ENCODE measurements at places on chromosomes 3 and 15.
A peak's percentile ranks its signal among the peaks of the same experiment; 100 is the strongest.

DNA sequence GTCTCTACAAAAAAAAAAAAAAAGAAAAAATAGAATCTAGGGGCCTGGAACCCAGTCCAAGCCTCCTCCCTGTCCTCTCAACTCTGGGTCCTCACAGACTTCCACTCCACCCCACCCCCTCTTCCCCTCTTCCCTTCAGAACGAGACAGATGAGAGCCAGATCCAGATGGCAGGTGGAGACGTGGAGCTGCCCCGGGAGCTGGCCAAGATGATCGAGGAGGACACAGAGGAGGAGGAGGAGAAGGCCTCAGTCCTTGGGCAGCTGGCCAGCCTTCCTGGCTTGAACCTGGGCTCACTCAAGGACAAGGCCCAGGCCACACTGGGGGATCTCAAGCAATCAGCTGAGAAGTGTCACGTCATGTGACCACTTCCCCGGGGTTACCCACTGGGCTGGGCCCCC lies 3.6 kb downstream of the CPLX3 start:
- no peak for DNase-seq

DNA sequence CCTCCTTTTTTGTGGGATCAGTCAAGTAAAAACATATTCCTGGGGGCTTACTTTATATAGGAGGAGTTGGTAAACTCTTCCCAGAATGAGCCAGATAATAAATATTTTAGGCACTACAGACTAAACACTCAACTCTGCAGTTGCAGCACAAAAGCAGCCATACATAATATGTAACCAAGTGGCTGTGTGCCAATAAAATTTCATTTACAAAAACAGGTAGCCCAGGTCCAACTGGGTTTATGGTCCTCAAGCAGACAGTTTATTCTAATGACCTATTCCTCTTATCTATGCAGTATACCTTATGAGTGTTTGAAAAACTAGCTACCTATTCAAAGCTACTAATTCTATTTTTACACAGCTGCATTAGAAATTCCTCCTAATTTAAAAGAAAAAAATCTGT lies 61.8 kb downstream of the FAIM start:
- DNase-seq = no peak

GRCh38 chr3:170323331-170323730 lies 34.2 kb upstream of the SKIL start:
- no peak for DNase-seq

DNA sequence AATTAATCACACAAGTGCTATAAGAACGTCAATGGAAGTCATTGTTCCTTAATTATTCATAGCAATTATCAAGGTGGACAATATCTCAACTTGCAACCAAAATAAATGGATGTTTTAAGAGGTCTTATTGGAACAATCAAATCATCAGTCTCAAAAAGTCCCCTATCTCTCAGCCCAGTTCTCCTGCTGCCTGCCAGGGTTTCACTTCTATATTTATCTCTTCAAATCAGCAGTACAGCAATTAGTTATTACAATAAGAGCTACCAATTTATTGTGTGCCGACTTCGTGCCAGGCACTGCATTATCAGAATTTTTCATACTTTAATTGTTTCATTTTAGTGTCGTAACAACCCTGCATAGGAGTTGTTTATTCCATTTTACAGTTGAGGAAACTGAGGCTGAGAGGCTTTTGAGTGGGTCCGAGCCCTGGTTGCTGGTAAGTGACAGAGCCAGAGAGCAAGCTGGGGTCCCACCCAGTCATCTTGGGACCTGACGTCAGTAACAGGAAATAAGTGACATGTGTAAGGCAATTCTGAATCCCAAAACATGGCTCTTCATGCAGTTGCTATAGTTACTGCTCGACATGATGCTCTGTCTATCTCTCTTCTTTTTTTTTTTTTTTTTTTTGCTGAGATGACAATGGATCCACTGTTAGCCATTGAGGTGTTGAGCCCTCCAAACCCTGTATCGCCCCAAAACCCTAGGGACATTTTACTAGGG lies 8.8 kb upstream of the KCTD6 start:
- no peak for DNase-seq

DNA sequence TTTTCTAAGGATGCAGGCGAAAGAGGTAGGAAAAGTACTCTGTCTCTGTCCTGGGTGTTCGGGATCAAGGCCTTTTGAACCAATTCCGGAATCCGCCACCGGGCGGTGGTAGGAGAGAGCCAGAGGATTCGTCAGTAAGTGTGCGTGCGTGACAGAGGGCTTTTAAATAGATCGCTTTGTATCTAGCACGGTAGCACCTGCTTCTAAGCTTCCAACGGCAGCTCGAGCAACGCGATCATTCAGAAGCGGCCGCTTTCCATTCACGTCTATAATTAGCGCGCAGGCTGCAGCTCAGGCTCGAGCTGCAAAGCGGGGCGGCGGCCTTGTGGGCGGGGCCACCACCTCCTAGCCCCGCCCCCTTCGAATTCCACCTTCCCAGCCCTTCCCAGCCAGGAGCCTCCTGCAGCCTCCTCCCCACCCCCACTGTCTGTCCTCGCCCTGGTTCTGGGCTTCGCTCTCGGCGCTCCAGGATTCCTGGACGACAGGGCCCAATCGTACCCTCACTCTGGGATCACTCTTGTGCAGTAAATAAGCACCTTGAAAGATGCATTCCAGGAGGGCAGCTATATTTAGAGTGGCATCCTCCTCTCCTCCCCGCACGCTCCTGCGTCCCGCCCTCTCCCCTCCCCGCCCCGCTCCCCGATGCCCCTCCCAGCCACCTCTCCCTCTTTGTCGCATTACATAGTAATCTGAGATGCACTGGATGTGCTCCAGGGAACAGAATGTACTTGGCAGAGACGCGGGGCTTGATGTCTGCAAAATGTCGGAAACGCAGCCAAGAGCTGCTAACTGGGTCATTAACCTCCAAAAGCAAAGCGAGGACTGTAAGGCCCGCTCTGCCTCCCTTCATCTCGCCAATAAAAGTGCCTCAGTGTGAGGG lies 224.1 kb upstream of the TPRG1 start:
- DNase-seq = no peak

DNA sequence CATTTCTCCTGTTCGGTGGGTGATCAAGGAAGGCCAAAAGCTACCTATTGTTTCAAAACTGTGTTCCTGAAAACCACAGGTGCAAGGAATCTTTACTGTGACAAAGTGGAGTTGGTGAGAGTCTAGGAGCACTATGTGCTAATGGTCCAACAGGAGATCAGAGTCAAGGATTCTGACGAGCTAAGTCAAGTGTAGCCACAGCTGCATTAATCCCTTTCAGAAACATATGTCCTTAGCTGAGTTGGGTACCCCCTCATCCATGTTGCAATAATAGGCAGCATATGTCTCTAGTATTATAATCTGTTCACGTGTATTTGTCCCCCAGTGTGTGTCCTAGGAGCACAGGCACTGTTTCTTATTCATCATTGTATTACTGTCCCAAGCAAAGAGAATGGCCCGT lies 1.7 kb downstream of the VPS39 start:
- DNase-seq = no peak

GRCh38 chr15:94004697-94005096 lies 226.7 kb upstream of the MCTP2 start:
- no peak for DNase-seq

GRCh38 chr15:92928225-92928750 lies 28.2 kb downstream of the CHD2 start:
- no peak for DNase-seq

DNA sequence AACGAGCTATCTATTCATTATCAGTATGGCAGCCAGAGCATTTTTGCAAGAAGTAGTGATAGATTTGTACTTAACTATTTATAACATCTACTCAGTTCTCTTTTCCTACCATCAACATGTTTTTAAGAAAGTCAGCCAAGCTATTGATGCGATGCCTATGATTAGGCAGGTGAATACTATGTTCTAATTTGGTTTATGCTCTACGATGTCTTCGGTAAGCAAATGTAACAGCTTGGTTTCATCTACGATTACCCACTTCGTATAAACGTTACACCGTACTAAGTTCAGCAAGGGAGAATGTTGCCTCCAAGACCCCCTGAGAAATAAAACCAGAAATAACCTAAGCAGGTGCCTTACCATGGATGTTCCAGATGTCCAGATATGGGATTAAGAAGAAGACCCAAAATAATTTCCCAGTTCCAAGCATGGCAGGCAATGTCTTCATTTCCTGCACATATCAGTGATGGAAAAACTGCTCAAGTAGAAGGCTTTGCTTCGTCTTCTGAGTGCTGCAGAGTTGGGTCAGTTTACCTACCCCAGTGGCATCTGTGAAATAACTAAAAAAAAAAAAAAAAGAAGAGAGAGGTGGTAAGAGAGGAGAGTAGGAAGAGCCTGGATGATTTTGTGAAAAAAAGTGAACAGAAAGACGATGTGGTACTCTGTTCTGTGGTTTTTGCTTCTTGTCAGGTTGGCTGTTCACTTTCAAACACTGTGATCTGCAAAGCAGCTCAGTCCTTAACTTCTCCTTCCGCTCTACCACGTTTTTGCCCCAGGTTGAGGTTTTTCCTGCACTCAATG lies at the start of gene BTLA:
Gene BTLA (minus strand): TSS at position 559 of the 798 bp plus-strand sequence. CDS start 114 bp downstream, at position 445.
- peak; percentile 45 for DNase-seq

- DNase-seq = no peak
These were observed 58.9 kb upstream of the TP63 start for GRCh38 chr3:189572249-189572648.

DNA sequence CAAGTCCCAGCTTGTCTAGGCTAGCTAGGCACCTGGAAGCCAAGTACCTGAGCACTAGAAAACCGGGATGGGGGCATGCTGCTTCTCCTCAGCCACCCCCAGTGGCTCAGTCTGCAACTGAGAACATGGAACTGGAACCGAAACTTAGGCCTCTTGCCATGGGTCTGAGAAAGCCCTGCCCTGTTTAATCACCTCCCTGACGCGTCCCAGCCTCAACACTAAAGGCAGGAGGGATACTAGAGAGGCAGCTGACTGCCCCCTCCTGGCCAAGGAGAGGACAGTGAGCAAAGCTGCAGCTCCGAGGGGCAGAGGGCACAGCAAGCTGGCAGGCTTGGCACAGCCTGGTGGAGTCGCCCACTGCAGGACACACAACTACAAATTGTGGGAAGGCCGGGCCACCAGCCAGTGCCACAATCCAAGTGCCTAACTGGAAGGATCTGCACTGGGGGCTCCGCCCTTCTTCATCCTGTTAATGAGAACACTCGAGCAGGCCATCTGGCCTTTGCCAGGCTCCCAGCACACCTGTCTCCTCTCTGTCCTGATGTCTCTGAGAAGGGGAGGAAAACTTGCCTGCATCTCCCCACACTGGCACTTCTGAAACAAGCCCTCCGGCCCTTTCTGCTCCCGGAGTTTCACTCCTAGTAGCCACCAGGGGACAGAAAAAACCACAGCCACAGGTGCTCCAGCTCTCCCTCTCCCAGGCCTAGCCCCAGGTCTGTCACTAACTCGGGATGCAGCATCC lies 53.7 kb downstream of the BDH1 start:
- DNase-seq = peak; percentile 32

DNA sequence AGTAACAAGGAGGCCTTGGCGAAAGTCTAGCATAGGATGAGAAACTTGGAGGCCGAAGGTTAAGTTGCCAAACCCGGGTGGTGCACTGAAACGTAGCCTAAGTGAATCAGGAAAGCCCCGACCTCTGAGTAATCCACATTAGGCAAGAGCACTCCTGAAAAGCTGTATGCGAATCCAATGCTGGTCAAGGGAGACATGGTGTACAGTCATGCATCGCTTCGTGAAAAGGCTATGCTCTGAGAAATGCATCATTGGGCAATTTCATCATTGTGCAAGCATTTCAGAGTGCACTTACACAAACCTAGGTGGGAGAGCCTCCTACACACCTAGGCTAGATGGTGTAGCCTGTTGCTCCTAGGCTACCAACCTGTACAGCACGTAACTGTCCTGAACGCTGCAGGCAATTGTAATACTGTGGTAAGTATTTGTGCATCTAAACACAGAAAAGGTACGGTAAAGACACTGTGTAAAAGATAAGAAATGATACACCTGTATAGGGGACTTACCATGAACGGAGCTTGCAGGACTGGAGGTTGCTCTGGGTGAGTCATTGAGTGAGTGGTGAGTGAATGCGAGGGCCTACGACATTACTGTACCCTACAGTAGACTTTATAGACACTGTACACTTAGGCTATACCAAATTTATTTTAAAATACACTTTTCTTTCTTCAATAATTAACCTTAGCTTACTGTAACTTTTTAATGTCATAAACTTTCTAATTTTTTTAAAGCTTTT lies 222.5 kb downstream of the SHQ1 start:
- no peak for DNase-seq

DNA sequence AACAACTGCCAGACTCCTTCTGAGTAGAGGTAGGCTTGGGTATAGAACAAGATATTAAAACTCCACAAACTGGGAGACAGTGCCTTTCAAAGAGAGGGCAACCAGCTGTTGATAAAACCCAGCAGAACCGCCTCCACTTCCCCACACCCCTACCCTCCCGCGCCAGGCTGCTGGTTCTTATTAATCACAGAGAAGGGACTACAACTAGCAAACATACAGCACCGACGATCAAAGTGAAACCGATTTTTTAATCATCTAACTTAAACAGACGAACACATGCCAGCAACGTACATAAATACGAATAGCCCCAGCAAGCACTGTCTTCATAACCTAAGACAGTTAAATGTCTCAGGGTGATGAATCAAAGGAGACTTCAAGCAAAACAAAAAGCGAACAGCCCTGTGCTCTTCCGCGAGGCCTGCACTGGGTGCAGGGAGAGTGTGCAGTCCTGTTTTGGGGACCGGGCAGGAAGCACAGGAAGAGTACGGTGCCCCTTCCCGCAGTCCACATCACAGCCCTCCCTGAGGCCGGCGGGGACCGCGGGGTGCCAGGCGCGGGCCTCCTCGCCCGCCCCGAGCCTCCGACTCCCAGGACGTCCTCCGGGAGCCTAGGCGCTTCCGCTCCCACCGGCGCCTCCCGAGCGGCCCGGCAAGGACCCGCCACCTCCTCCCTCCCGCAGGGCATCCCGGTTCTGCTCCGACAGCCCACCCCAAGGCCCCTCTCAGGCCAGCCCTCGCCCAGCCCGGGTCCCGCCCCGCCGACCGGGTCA lies 75.1 kb upstream of the VGLL4 start:
- peak; percentile 43 for DNase-seq

- DNase-seq = no peak
These were observed 147.2 kb downstream of the OR4M2 start for GRCh38 chr15:22227411-22228100.

GRCh38 chr15:93333796-93334195 lies 244.8 kb upstream of the RGMA start:
- no peak for DNase-seq

GRCh38 chr3:72748659-72749058 lies 99.6 kb downstream of the SHQ1 start:
- no peak for DNase-seq

DNA sequence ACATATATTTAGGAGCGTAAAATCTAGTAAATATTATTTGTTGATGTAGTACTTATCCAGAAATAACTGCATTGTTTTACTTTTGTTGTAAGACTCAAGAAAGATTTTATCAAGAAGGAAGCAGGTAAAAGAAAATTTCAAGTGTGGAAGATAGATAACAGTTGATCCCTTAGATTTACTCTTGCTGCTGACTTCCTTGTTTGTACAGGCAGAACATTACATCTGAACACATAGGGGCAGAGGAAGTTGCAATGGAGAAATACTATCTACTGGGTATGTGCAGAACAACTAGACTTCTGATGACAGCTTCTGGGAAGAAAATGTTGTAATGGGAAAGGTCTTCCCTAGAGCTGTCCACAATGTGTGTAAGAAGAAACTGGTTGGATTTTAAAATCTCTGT lies 350.6 kb downstream of the NLGN1 start:
- no peak for DNase-seq

Measured in CD4-positive, alpha-beta T cell treated with Interleukin-21 for 1 hour (primary cell).